ENCODE measurements at places on chromosomes 7 and 10. TPM values are rescaled to one million over a fixed set of nuclear protein-coding genes. Genes with fewer than 3 reads are reported as not detected.

DNA sequence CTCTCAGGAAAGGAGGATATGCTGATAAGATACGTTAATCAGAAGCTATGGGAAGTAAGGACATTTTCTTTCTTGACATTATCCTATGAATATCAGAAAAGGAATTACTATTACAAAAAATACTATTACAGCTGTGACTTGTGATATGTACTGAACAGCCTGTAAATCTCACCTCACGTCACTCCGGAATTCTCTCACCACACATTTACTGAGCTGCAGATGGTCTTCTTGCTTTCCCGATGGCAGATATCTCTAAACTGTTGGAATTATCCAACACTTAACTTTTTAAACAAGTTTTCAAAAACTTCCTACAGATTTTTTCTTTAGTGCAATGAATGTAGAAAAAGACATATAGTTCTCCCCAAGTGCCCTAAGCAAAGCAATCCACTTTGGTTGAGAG lies 313.4 kb downstream of the GPR37 start:
- DNase-seq, result no peak

GRCh38 chr7:437329-438251 lies 82.1 kb downstream of the PDGFA start:
- DNase-seq, result peak; percentile 85

DNA sequence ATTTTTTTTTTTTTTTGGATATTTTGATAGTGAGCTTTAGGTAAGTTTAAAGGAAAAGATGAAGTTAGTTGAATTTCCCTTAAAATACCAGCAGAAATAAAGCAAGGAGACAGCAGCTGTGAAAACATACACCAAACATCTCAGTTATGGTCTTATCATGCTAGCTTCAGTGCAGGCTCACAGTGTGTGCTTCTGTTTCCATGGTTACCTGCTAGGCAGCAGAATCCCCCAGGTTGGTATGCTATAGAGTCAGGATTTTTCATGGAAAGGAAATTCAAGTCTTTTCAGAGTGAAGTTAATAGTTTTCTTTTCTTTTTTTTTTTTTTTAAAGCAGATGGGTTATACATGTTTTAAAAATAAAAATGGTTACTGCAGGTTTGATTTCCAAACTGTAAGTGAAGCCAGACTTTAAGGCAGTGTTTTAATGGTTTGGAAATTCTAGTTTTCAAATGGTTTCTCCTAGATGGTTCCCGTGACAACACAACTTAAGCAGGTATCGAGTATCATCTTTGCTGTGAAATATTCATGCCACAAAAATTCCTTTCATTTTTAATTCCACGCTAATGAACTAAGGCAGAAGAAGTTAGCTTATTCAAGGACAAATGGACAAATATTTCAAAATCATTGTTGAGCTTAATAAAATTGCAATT lies 230.9 kb downstream of the BICC1 start:
- peak; percentile 19 for DNase-seq

- peak; percentile 46 for DNase-seq
Measured at GRCh38 chr7:98285157-98286092, 3.9 kb downstream of the BRI3 start.

- no peak for DNase-seq
Measured at GRCh38 chr10:36597756-36598320, 527.6 kb upstream of the ANKRD30A start.

Gene ANXA8L1
- not detected for total RNA-seq

All from H7 (cell line).